Endothelial cell of umbilical vein (primary cell): ENCODE measurements at places on chromosomes 11 and 22. TPM values are rescaled to one million over a fixed set of nuclear protein-coding genes. Genes with fewer than 3 reads are reported as not detected.

Gene PRR14L
- total RNA-seq: 47.5 and 53.8 TPM in 2 replicates

Gene ALX4
- total RNA-seq: not detected in 2 replicates

Gene SYCE3
- not detected in 2 replicates for total RNA-seq

Gene HTR3B
- not detected in 2 replicates for total RNA-seq

Gene ART1
- total RNA-seq: not detected in 2 replicates
